ENCODE measurements at places on chromosomes 1 and 21.

GRCh38 chr1:91673613-91674012 lies 173.0 kb downstream of the CDC7 start:
- no peak for DNase-seq

GRCh38 chr1:41501581-41501980 lies 17.1 kb upstream of the EDN2 start:
- DNase-seq, result no peak

DNA sequence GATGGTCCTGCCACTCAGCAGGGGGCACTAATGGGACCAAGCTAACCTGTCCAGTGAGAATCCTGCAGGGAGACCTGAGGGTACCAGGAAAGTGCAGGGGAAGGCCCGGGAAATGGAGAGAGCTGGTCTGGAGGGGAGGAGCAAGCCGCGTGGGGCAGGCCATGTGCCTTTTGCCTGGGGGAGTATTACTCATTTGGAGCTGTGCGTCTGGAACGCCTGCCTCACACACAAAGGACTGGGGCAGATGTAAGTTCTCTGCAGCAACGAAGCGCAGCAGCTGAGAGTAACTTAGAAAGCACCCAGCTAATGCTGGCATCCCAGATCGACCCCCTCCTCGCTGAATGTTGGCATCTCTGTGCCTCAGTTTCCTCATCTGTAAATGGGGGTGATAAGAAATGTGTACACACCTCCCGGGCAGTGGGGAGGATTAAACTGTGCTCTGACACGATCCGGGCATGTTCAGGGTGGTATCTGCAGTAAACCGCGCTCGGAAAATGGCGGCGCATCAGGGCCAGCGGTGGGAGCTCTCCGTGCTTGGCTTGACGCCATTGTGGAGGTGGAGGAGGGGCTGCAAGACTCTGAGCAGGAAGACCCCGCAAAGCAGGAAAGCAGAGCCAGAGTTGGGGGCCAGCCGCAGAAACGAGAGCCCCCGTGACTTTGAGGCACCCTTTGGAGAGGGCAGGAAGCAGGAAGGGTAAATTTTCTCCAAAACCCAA lies 212.5 kb downstream of the NPHP4 start:
- DNase-seq, result no peak

DNA sequence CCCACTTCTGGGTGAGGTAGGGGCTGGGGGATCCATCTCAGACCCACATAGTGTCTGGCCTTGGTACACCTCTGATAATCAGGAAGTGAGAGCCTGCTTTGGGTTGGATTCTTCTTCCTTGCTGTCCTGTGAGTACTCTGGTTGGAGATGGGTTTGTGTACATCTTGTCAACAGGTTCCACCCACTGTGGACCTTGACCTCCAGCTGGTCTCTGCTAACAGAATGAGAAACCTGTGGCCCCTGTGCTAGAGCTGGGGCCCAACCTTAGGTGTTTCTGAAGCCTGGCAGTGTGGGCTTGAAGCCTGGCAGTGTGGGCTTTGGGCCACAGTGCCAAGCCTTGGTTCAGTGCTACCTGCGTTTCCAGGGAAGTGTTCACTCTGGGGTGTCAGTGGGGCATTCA lies 2.6 kb downstream of the ZBTB48 start:
- no peak for DNase-seq
